Activated CD8-positive, alpha-beta T cell treated with anti-CD3 and anti-CD28 coated beads for 36 hours (primary cell): ENCODE measurements at places on chromosomes 6 and 20. TPM values are rescaled to one million over a fixed set of nuclear protein-coding genes. Genes with fewer than 3 reads are reported as not detected.

- no peak for DNase-seq
Observed at GRCh38 chr6:36609582-36609981, 15.4 kb downstream of the SRSF3 start.

- peak; percentile 29 for DNase-seq
Observed at GRCh38 chr6:125888989-125889656, 67.4 kb upstream of the HINT3 start.

DNA sequence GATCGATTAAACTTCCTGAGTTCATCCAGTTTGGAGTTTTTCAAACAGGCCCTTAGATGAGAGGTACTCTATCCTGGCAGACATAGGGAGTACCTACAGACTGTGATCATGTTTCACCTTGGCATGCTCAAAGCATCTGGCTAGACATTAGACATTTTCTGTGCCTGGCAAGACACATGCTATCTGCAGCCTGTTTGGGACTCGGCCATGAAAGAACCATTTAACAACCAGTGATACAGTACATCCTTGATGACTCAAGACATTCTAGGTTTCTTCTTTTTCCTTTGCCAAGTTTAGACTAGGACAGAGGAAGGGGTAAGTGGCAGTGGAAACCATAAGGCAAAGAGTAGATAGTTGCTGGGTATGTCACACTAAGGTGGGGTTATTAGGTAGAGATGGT is 15.4 kb upstream of the PAQR8 start:
- no peak for DNase-seq

GRCh38 chr20:62558779-62559178 is 83.0 kb upstream of the GATA5 start:
- no peak for DNase-seq

Gene CTCFL
- not detected for total RNA-seq

Gene SYTL3
- 163 TPM for total RNA-seq
